Kidney capillary endothelial cell (primary cell): ENCODE measurements at places on chromosomes 2 and 18.

DNA sequence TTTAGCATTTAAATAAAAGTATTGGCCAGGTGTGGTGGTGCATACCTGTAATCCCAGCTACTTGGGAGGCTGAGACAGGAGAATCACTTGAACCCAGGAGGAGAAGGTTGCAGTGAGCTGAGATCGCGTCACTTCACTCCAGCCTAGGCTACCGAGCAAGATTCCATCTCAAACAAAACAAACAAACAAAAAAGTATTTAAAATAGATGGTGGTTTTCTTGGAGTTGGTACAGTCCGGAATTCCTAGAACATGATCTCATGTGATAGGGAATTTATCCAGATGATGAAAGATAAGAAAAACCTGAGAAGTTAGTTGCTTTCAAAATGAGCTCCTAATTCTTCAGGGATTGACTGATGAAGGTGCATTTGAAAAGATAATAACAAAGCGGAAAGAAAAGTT lies 62.0 kb downstream of the BIRC6 start:
- DNase-seq: no peak

- no peak for DNase-seq
These were observed 192.8 kb downstream of the ARHGAP15 start for GRCh38 chr2:143321994-143322393.

GRCh38 chr2:217467331-217467730 lies 535.5 kb downstream of the TNS1 start:
- no peak for DNase-seq

DNA sequence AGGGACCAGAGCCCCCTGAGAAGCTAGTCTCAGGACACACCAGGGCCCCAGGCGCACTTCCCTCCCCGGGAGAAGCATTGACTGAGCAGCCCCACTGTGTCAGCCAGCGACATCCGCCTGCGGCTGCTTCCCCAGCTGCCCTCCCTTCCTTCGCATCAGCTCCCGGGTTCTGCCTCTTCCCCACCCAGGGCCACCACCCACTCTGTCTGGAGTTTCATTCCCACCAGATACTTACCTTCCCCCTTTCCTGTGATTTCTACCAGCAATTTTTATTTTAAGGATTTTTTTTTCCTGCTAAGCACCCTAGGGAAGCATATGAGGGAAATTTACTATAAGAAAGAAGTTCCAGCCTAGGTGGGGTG lies 99.2 kb downstream of the SMAD7 start:
- no peak for DNase-seq

DNA sequence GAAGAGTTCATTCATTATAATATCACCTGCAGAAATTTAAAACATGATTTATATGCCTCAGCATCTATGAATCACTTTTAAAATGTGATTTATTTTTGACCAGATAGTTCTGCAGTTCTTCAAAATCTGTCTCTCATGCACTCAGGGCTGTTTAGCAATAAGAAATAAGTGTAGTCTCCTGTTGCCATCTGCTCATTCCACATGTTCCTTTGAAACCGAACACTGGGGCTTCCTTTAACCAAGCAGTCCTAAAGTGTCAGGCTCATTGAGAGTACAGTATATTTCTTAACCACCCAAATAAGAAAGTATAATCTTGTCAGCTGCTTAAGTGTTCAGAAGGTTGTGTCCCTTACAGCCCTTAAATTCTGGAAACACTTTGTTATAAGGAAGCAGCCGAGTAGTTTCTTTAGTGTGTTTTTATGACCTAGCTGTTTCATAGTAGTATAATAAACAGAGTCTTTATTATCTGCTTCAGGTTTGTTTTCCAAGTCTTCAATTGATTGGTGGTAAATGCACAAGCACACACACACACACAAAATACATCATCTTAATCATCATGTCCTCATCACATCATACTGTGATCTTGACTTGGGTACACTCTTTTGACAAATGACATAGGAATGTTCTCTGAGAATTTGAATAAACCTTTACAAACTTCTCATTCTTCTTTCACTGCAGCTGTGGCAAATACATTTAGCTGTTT lies 10.4 kb downstream of the WDR7 start:
- no peak for DNase-seq
